Stimulated activated CD8-positive, alpha-beta memory T cell treated with anti-CD3 and anti-CD28 coated beads, Interleukin-7, amount 100 ng/mL, for 1 hour (primary cell): ENCODE measurements at places on chromosomes 11 and 22.

- DNase-seq = no peak
Measured at GRCh38 chr22:40305625-40306024, 40.7 kb upstream of the ADSL start.

DNA sequence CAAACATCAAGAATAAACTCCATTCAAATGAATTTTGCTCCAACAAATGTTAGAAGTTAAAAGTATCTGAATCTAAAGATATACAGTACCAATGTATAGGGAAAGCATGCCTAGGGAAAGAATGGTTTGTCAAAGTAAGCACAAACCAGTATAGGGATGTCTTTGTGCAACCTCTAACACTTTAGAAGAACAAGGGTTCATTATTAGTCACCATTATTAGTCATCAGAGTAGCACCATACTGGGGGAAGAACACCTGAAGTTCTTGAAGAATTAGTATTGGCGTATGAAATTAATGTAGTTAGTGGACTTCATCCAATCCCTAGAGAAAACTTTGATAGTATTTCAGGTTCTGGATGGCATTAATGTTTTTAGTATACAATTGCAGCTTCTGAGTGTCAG lies 943.7 kb downstream of the METTL15 start:
- no peak for DNase-seq

GRCh38 chr11:134478611-134479010 lies 66.6 kb upstream of the B3GAT1 start:
- DNase-seq = no peak

DNA sequence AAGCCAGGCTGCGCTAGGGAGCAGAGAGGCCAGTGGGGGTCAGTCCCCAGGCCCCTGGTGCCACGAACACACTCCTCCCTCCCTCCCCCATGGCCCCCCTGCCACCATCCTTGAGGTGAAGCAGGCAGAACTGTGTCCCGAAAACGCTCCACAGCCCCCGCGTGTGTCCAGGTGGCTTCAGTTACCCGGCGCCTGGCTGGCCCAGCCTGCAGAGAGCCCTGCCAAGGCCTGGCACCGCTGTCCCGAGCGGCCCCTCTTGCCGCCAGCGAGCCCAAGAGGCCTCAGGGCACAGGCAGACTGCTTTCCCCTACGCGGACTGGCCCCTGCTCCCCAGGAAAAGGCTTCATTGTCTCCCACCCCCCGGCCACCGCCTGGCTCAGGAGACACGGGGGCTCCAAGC lies 27.7 kb downstream of the CDKN1C start:
- DNase-seq = no peak

DNA sequence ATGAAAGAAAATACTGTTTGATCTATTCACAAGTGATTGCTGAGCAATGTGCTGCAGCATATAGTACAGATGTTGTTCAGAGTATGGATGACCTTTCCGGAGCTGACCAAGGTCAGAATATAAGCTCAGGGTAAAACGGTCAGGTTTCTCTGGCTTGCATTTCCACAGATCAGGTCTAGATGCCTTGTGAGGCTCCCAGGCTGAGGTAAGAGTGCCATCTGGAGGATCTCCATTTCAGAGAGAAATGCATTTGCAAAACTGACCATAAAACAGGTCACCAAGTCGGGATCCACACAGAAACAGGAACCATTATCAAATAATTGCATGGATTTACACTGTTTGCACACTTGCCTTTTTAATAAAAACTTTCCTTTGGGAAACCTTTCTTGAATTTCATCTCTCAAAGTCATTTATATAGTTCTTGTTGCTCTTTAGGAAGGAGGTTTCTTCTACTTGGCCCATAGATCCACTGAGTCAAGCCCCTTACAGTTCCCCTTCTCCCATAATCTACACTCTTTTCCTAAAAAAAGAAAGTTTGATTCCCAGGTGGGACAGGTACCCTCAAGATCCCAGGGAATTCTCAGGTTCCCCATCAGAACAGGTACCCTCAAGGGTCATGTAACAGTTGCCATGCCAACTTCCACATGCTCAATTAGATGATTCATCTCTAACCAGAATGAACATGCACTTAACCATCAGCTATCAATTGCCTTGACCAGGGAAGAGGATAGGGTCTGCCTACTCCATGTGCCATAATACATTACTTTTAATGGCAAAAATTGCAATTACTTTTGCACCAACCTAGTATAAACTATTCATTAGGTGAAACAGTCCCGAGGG lies 25.0 kb upstream of the TMPRSS5 start:
- DNase-seq = no peak

DNA sequence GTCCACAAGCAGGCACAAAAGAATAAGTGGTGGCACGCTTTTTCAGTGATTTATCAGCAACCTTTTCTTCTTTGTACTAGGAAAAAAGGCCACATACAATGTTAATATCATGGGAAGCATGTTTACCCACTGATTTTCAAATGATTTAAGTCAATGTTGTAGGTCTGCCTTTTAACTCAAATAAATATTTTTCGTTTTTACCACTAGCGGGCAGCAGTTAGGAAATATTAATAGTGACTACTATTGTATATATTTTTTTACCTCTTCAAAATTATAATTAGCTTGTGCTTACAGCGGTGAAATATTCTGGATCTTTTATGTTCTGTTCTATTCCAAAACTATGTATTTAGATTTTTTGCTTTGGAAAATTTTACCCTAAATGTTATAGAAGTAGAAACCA lies 6.4 kb upstream of the SLC17A6 start:
- no peak for DNase-seq

GRCh38 chr11:101456812-101457211 lies 127.0 kb downstream of the TRPC6 start:
- DNase-seq = no peak

DNA sequence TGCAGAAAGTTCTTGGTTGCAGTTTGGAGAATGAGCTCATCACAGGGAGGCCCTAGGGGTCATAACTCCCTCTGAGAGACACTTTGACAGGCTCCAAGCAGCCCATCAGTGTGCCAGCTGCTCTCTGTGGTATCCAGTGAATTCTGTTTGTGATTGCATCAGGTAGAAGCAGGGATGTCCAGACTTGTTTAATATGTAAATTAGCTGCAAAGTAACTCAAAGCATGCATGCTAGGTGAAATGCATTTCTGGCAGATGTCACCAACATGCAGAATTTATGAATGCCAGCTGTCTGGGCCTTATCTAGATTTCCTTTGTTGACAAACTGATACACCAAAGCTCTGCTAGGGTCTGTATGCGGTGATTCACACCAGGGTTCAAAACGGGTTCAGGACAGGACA lies 123.6 kb upstream of the MTNR1B start:
- DNase-seq = no peak

- DNase-seq = no peak
Measured at GRCh38 chr11:31969359-31969702, 121.5 kb upstream of the RCN1 start.

DNA sequence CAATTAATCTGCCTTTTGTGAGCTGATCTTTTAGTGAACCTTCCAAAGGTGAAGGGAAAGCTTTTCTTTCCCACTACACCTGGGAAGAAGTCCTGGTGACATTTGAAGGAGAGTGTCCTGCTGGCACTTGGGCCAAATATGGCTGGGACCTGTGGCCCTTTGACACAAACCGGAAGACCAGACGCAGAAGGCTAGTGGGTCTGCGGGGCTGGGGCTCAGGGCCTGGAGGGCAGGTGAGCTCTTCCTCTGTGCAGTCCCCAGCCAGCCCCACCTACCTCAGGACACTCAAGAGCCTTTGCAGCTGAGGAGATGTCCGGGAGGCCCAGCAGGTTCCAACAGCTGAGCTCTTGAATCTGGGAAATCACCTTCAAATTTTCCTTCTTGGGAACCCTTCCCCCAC lies 138.0 kb upstream of the THY1 start:
- no peak for DNase-seq

GRCh38 chr22:28237112-28237511 lies 318.1 kb upstream of the PITPNB start:
- DNase-seq = no peak

DNA sequence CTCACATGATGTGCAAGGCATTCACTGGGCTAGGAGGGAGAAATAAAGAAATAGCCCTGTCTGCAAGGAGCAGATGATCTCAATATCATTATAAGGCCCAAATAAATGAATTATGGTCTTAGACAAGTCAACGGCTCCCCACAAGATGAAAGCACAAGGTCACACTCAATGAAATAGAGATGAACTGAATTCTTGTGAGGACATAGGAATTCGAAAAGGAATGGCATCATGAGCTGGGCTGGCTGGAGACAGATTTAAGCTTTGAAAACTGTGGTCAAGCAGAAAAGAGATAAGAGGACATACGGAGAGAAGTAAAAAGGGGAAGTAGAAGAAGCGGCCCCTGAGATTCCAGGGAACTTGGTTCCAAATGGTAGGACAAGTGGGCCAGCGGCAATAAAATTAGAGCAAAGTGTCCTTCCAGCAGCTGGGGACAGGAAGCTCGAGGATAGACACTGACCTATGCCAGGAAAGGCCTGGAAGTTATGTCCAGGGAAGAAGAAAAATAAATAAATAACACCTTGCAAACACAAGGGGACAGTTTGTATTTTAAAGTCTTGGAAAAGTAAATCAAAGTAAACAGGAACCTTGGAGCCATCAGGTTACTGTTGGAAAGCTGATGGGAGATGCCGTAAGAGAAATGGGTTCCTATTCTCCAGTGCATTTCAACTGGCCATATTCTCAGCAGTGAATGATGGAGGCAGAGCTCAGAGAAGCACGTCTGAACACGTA lies 37.8 kb downstream of the GALNT18 start:
- no peak for DNase-seq
